ENCODE measurements at places on chromosomes 2 and 18.

DNA sequence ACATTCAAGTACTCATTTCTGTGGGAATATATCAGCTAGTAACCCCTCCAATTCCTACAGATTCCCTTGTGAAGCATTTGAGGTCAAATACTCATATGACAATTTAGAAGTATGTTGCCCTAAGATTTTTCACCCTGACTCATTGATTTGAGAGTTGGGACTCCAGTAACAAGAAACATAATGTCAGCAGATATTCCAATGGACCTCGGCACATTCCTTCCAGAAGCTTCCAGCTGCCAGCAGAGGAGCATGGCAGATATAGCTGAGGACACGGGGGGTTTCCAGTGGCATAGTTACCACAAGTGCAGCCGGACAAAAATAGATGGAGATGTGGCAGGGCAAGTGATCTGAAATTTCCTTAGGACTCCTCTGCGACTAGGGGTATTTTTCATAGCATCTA is 101.9 kb upstream of the ARHGAP28 start:
- DNase-seq, result no peak

DNA sequence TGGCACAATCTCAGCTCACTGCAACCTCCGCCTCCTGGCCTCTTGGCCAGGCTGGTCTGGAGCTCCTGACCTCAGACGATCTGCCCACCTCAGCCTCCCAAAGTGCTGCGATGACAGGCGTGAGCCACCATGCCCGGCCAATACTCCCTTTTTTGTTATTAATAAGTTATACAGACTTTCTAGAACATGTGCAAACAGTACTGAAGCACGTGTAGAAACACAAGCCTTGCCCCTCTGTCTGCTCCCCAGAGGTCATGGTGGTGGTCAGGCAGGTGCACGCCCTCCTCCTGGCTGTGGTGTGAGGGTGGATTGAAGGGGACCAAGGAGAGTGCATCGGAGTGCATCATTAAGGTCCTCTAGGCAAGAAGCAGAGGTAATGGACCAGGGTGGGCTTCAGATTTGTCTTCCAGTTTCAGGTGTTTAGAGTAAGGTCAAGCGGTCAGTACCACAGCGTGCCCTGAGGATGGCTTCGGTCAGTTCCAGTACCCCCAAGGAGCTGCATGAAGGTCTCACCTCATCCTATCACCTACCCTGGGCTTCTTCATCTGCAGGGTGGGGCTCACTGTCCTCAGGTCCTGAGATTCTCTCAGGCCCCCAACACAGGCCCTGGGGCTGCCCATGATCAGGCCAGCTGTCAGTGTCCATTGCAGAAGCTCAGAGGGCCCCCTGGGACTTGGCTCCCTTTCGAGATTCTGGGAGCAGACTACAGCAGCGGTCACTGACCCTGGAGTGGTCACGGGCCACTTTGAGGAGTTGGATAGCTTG is 124.3 kb downstream of the GLI2 start:
- no peak for DNase-seq

- DNase-seq, result no peak
Observed at GRCh38 chr2:67522148-67522547, 125.0 kb downstream of the ETAA1 start.

- no peak for DNase-seq
Observed at GRCh38 chr2:189217051-189217450, 37.5 kb upstream of the COL5A2 start.

DNA sequence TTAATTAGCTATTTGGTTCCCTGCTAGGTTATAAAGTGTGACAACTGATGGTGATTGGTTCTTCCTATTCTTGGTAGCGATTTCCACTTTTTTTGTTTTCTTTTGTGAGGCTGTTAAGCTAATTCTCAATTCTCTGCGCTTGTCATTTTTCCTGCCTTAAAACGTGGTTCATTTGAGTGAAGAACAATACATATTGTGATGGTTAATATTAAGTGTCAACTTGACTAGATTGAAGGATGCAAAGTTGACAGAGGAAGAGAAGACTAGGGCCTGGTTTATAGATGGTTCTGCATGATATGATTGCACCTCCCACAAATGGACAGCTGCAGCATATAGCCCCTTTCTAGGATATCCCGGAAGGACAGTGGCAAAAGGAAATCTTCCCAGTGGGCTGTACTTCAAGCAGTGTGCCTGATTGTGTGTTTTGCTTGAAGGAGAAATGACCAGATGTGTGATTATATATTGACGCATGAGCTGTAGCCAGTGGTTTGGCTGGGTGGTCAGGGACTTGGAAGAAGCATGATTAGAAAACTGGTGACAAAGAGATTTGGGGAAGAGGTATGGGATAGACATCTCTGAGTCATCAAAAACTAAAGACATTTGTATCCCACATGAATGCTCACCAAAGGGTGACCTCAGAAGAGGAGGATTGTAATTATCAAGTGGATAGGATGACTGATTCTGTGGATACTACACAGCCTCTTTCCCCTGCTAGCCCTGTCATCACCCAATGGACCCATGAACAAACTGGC is 39.4 kb upstream of the ZNF804A start:
- DNase-seq, result no peak

DNA sequence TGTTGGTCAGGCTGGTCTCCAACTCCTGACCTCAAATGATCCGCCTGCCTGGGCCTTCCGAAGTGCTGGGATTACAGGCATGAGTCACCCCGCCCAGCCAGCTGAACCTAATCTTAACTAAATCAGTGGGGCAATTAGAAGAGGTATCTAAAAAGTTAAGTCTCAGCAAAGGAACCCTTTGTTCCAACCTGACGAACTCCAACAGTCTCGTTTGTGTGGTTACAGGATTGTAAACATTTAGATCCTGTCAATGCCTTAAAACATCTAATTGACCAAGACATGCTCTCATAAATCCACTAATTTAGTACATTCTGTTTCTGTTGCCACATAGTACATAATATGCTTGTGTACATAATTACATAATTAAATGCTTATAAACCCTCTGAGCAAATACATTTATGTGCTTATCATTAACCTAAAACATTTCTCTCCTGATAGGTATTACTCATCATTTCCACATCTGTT is 31.1 kb upstream of the STK39 start:
- no peak for DNase-seq

Data from stimulated activated CD4-positive, alpha-beta T cell treated with anti-CD3 and anti-CD28 coated beads, Interleukin-4, amount 100 ng/mL, for 4 hours (primary cell).